Nasal cavity respiratory epithelium epithelial cell of viscerocranial mucosa (primary cell): ENCODE measurements at places on chromosomes 7 and 10. TPM values are rescaled to one million over a fixed set of nuclear protein-coding genes. Genes with fewer than 3 reads are reported as not detected.

Gene SH2D4B
- total RNA-seq = under 0.01 and 0.07 TPM in 2 replicates

Gene DLX6
- total RNA-seq = 0.34 and 0.36 TPM in 2 replicates

Gene AFAP1L2
- total RNA-seq = 9.3 and 18.8 TPM in 2 replicates

Gene CLDN4
- total RNA-seq = 44.1 and 64.8 TPM in 2 replicates

Gene GALNT17
- not detected in 2 replicates for total RNA-seq

Gene PLEKHS1
- 0.28 TPM in 1 of 2 replicates, not detected in the other for total RNA-seq

Gene MYH16
- under 0.01 and 0.36 TPM in 2 replicates for total RNA-seq

Gene ASB10
- not detected in 2 replicates for total RNA-seq

Gene CCDC172
- not detected in 2 replicates for total RNA-seq

Gene THSD7A
- total RNA-seq = under 0.01 and 0.28 TPM in 2 replicates
